EH (cell line): ENCODE measurements at places on chromosomes 12 and 14.

GRCh38 chr14:21711360-21711961, 37.8 kb upstream of the OR4E1 start:
- DNase-seq: peak; percentile 37

DNA sequence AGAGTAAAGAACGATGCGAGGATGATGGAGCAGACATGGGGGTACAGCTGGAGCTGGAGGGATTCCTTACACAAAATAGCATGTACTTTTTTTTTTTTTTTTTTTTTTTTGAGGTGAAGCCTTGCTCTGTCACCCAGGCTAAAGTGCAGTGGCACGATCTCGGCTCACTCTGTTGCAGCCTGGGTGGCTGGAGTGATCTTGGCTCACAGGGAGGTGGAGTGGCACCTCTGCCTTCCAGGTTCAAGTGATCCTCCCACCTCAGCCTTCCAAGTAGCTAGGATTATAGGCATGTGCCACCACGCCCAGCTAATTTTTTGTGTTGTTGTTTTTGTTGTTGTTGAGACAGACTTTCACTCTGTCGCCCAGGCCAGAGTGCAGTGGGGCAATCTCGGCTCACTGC, 5.1 kb upstream of the RASAL1 start:
- no peak for DNase-seq

- no peak for DNase-seq
These were observed 341.5 kb upstream of the TMPO start for GRCh38 chr12:98173773-98174427.

GRCh38 chr12:40226705-40227104, 1.9 kb downstream of the LRRK2 start:
- peak; percentile 80 for DNase-seq

DNA sequence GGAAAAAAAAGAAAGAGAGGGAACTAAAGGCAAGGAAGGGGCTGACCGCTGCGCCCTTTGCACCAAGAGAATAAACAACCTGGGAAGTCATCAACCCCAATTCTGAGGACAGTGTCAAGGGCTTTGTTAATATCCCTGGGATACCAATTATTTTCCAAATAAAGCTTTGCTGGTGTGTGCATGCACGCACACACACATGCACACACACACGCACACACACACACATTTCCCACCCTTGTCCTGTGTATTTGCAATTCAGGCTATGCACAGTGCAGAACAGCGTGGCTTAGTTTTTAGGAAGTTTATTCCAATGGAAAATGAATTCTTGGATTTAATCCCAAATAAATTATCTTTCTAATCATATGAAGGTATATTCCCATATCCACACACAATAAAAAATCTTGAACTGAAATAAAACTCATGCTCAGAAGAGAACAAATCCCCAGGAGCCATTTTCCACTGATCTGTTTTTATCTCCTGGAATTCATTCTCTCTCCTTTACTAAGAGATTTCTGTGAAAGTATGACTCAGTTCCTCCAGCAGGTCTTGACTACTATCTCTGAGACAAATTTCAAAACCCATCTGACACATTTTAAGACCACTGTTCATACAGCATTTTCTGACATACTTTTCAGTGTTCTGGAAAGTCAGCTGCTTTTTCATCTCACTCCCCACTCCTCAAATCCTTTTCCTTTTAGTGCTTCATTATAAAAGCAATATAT, 334.4 kb upstream of the ATP2B1 start:
- DNase-seq: peak; percentile 69

- DNase-seq: peak; percentile 90
These were observed 67.5 kb downstream of the DIP2B start for GRCh38 chr12:50572287-50572686.

DNA sequence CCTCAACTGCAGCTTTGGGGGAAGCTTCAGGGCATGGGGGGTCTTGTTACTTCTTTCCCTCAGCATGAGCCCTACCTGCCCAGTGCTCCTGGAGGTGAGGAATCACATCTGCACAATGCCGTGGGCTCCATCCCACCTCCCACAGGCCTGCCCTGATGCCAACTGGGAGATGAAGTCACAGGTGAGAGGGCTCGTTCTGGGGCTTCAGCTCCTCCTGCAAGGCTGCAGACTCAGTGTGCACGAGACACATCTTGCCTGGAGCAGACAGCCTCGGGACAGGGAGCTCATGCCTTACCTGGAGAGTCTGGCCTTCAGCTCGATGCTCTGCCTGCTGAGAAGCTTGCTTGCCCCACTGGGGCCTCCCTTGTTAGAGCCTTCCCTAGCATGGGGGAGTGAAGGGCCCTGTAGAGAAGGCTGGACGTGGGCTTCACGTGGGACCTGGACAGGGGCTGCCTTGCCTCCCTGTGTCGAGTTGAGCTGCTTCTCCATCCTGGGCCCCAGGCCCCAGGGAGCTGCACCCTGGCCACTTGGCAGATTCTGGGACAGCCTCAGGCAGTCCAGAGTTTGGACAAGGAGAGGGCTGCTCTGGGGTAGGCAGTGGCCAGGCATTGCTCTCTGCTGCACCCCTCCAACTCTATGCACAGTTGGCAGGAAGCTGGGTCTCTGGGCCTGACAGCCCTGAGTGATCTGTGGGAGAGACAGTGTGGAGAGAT, 171.4 kb downstream of the KIF26A start:
- DNase-seq: no peak

DNA sequence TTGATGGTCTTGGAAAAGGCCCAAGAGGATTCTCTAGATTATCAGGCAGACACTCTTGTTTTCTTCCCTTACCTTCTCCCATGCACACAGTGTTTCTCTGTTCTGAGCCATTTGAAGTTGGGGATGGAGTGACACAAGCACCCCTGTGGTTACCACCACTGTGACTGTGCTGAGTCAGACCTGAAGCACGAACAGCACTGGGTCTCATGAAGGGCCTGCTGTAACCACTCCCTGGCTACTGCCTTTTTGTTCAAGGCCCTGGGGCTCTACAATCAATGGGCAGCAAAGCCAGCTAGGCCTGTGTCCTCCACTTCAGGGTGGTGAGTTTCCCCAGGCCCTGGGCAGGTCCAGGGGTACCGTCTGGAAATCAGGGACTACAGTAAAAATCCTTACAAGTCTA, 65.5 kb downstream of the TSPAN8 start:
- no peak for DNase-seq

DNA sequence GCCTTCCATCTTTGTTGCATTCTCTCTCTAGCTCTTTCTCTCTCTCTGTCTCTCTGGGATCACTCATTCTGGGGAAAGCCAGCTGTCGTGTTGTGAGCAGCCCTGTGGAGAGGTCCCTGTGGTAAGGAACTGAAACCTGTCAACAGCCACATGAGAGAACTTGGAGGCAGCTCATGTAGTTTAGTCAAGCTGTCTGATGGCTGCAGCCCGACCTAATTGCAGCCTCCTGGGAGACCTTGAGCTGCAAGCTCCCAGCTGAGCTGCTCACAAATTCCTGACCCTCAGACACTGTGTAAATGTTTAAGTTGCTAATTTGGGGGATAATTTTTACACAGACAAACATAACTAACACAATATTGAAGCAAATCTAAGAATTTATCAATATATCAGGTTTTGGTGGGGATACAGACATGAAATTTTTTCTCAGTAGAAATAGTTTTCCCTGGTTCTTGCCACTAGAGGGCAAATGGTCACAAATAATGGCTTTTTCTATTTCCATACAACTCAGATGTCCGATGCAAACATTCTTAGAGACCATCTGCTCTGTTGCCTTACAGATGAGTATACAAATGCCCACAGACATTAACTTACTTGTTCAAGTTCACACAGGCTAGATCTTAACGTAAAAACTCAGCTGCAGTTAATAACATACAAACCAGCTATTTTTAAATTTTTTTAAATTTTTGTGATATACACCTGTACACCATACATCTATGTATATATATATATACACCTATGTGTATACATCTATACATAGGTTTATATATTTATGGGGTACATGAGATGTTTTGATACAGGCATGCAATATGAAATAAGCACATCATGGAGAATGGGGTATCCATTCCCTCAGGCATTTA, 15.5 kb upstream of the KRR1 start:
- peak; percentile 68 for DNase-seq

GRCh38 chr14:54768501-54769129, 134.0 kb downstream of the GCH1 start:
- DNase-seq: peak; percentile 61

- peak; percentile 40 for DNase-seq
These were observed 87.7 kb downstream of the KCNH5 start for GRCh38 chr14:62957562-62957961.

DNA sequence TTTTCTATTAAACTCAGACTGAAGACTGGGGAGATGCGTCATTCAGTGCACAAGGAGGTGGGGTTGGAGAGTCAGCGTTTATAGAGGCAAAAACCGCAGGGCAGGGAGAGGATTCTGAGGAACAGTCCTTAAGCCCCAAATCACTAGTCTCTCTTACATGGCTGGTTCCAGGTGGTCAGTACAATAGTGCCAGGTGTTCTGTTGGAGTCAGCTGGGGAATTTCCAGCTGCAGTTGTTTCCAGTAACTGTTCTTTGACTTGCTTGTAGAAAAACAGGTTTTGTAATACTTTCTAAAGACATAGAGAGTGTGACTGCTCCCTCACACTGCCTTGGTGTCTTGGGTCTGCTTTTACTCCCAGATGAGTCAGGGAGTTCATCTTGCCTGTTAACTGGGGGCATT, 192.2 kb downstream of the TMTC3 start:
- peak; percentile 74 for DNase-seq

DNA sequence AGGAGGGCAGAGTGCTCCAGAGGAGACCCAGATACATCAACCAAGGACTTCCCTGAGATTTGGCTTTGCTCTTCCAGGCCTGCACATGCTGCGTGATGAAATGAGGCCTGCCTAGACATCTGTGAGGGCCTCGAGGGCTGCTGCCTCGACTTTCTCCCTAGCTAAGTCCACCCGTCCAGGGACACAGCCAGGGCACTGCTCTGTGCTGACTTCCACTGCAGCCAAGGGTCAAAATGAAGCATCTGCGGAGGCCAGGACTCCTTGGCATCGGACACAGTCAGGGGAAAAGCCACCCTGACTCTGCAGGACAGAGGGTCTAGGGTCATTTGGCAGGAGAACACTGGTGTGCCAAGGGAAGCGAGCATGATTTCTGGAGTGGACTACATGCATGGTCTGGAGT, 10.7 kb downstream of the SLC25A47 start:
- DNase-seq: no peak

DNA sequence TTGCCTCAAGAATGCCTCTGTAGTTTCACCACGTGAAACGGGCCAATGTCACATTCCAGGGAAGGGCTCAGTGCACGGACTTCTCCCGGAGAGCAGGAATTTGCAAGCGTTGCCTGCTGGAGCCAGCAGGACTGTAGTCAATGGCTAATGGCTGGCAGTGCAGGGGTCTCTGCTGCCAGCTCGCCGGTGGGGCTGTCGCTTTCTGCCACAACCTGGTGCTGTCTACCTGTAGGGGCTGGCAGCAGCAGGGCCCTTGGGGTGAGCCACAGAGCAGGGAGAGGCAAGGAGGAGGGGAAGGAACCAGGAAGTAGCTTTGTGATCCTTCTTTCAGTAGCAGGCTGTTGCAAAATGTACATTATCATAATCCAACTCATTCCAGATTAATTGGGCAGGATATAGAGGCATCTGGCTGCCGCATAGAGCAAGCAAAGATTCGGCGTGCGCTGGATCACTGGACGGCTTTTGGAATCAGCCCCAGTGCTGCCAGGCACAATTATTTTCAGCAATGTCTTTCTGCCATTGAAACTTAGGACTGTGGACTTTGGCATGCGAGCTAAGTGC, 114.1 kb downstream of the PAPOLA start:
- DNase-seq: no peak

DNA sequence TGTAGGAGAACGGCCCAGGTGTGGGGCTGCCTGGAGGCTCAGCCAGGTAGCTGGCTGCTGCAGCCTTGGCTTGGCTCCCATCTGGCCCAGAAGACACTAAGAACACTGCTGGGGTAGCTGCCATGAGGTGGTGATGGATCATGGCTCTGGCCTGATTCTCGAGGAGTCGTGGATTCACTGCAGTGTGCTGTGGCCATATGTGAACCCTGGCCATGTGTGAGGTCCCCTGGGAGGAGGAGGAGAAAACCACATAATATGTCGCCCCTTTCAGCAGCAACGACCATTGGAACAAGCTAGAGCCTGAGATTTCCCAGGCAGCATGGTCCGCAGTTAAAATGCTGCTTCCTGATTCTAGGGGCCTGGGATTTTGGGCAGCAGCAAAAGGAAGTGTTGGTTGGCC, 4.0 kb upstream of the PRMT8 start:
- no peak for DNase-seq

GRCh38 chr14:74834692-74835392, 41.1 kb downstream of the PROX2 start:
- peak; percentile 19 for DNase-seq

DNA sequence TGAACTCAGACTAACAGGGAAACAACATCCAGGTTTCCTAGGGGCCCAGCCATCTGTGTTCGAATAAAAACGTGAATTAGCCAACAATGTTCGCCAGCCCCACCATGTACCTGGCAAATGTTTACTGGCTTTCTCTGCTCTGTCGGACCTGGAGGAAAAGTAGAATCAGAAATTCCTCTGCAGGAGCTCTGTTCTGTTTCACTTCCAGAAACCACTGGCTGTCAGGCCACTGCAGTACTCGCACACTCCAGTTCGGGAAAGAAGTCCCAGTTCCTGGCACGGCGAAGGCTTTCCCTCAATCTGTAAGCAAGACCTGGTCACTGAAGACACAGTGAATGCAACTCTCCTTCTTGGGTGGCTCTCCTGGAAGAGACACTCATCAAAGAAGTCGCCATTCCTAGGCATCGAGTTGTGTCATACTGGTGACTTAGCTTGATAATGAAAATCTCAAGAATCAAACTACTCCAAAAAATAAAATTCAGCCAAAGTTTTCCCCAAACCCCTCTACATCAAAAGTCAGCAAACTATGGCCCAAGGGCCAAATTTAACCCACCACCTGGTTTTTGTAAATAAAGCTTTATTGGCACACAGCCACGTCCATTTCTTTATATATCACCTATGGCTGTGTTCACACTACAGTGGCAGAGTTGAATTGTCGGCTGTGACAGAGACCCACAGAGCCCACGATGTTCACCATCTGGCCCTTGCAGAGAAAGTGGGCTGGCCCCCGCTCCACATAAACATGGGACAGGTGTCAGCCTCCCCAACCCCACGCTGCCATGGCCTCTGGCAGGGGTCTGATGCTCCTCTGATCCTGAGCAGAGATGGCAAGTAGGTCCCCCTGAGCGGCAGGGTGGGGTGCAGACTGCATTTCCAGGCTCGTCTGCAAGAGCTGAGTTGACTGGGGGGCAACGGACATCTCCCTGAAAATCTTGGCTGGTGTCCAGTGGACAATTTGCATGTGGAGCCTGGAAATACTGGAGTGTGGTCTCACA, 189.2 kb upstream of the DIO3 start:
- DNase-seq: no peak

- peak; percentile 74 for DNase-seq
These were observed 604 bp downstream of the EIF4B start for GRCh38 chr12:53006810-53007309.

DNA sequence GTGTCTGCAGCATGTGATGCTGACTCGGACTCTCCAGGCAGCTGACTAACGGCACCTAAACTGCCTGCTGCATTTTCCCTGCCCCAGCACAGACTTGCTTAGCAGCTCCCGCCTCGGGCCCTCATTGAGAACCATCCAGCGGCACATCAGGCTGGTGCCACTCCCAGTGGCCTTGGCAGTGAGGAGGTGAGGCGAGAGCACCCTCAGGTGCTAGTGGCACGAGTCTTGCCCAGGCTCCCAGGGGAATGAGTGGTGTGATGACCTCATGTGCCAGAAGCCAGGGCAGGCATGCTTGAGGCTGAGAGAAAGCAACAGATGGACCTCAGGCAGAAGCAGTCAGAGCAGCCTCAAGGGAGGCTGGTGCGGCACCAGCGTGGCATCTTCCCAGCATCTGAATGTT, 60.2 kb downstream of the PRKCH start:
- DNase-seq: no peak

- DNase-seq: no peak
These were observed 37.5 kb downstream of the ZFHX2 start for GRCh38 chr14:23513818-23514643.

- peak; percentile 41 for DNase-seq
These were observed 194.1 kb upstream of the RASSF8 start for GRCh38 chr12:25764409-25764808.
